ENCODE measurements at places on chromosomes 5 and 9.

GRCh38 chr5:181114844-181115778 is 15.9 kb downstream of the OR2V1 start:
- peaks cover 12% of the 10 kb centered on the region for H3K4me1 ChIP-seq
- DNase-seq, result peak; percentile 4
- H3K27ac ChIP-seq, result no peak overlapping the region
- peak overlapping the region; percentile 32 for H3K4me3 ChIP-seq
- H3K27me3 ChIP-seq, result peaks cover 74% of the 10 kb centered on the region

DNA sequence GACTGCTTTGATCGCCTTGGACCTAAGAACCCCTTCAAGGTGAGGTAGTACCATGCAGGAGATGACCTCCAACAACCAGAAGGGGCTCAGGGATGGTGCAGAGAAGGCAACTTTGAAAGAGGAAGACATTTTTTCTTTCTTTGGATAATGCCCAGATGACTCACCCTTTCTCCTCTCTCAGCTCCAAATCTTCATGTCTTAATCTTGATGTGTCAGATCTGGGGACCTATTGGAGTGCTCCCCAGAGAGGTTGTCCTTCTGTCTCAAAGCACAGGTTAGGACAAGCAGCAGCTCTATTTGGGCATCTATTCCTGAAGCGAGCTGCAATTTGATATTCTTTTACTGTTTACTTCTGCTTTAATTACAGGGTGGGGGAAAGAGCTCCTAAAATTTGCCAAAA is 229.9 kb upstream of the MAP3K1 start:
- H3K4me1 ChIP-seq, result peaks cover 38% of the 10 kb centered on the region
- no peak overlapping the region for H3K27ac ChIP-seq
- no peaks in the 10 kb centered on the region for H3K27me3 ChIP-seq
- no peak overlapping the region for H3K4me3 ChIP-seq
- no peak for DNase-seq
- H3K36me3 ChIP-seq, result no peaks in the 10 kb centered on the region

- no peak for DNase-seq
- no peaks in the 10 kb centered on the region for H3K27me3 ChIP-seq
- no peak overlapping the region for H3K4me3 ChIP-seq
- H3K36me3 ChIP-seq, result no peaks in the 10 kb centered on the region
- H3K27ac ChIP-seq, result no peak overlapping the region
Observed at GRCh38 chr9:87157366-87158031, 210.2 kb upstream of the GAS1 start.

GRCh38 chr9:134461426-134461982 is 135.2 kb downstream of the RXRA start:
- H3K4me1 ChIP-seq, result peaks cover 4% of the 10 kb centered on the region
- DNase-seq, result no peak
- H3K27me3 ChIP-seq, result peaks cover 11% of the 10 kb centered on the region

DNA sequence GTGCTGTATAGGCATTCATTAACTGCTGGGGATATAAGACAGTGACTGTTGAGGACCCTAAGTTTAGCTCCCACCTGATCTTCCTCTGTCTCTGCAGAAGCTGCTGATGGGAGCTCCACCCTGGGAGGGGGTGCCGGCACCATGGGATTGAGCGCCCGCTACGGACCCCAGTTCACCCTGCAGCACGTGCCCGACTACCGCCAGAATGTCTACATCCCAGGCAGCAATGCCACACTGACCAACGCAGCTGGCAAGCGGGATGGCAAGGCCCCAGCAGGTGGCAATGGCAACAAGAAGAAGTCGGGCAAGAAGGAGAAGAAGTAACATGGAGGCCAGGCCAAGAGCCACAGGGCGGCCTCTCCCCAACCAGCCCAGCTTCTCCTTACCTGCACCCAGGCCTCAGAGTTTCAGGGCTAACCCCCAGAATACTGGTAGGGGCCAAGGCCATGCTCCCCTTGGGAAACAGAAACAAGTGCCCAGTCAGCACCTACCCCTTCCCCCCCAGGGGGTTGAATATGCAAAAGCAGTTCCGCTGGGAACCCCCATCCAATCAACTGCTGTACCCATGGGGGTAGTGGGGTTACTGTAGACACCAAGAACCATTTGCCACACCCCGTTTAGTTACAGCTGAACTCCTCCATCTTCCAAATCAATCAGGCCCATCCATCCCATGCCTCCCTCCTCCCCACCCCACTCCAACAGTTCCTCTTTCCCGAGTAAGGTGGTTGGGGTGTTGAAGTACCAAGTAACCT is 22.1 kb downstream of the PCDHGC5 start:
- no peak for DNase-seq
- no peak overlapping the region for H3K4me3 ChIP-seq
- peaks cover 35% of the 10 kb centered on the region for H3K36me3 ChIP-seq

DNA sequence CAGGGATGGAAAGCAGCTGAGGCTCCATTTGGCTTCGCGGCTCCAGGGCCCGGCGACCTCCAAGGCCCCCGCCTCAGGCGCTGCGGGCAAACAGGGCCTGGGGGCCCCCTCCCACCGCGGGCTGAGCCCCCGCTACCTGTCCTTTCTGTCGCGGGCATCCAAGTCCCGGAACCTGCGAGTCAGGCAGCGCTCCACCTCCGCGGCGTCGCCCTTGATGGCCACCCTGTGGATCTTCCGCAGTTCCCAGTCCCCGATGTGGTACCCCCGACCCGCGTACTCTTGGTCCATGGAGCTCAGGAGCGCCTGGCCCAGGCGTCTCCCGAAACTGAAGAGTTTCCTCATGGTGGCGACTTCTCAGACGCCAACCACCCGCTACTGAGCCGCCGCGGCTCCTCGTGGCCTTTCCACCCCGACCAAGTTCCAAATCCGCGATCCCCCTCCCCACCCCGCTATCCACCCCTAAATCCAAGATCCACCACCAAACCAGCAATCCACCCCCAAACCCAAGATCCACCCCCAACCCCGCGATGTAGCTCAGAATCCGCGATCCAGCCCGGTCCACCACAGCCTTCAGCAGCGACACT is 86.5 kb upstream of the CCDC180 start:
- H3K27ac ChIP-seq, result peak overlapping the region; percentile 77
- peaks cover 71% of the 10 kb centered on the region for H3K27me3 ChIP-seq
- peaks cover 4% of the 10 kb centered on the region for H3K36me3 ChIP-seq
- DNase-seq, result no peak
- peak overlapping the region; percentile 86 for H3K4me3 ChIP-seq
- peaks cover 13% of the 10 kb centered on the region for H3K4me1 ChIP-seq

- peaks cover 6% of the 10 kb centered on the region for H3K4me1 ChIP-seq
- H3K4me3 ChIP-seq, result no peak overlapping the region
- no peak for DNase-seq
- no peak overlapping the region for H3K27ac ChIP-seq
- H3K36me3 ChIP-seq, result peaks cover 4% of the 10 kb centered on the region
Observed at GRCh38 chr5:6775571-6775970, 62.3 kb downstream of the TENT4A start.

DNA sequence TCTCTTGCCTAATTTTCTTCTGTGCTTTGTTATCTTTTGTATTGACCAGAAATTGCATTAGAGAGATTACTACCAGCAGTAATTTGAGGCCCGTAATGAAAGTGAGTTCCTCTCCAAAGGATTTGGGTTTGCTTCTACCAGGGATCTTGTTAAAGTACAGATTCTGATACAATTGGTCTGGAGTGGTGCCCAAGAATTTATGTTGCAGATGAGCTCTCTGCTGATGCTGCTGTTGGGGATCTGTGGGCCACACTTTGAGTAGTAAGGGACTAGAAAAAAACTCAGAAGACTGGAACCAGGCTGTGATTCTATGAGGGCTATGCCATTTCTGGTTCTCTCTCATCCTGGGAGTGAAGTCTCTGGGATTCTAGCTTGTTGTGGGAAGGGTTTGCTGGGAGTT is 192.2 kb downstream of the SEC61B start:
- no peaks in the 10 kb centered on the region for H3K36me3 ChIP-seq
- H3K27me3 ChIP-seq, result no peaks in the 10 kb centered on the region
- no peak for DNase-seq
- H3K4me3 ChIP-seq, result no peak overlapping the region

DNA sequence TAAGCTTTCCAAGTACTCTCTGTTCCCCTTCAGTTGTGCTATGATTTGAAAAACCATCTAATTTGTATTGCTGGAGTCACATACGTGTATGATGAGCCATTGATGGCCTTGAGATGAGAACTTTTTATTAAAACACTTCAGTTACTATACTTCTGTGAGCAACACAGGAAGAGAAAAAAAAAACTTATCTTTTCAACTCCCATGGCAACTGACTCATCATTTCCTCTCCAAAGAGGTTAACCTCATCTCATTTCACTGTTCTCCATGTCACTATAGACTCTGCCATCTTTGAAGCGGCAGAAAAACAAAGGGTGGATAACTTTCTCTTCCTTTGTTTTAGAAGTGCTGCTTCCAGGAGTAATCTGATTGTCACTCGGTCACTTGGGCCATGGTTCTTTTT is 104.3 kb upstream of the PCSK1 start:
- H3K27me3 ChIP-seq, result no peaks in the 10 kb centered on the region
- no peak overlapping the region for H3K27ac ChIP-seq
- peaks cover 3% of the 10 kb centered on the region for H3K36me3 ChIP-seq
- no peak for DNase-seq
- no peaks in the 10 kb centered on the region for H3K4me1 ChIP-seq
- no peak overlapping the region for H3K4me3 ChIP-seq

DNA sequence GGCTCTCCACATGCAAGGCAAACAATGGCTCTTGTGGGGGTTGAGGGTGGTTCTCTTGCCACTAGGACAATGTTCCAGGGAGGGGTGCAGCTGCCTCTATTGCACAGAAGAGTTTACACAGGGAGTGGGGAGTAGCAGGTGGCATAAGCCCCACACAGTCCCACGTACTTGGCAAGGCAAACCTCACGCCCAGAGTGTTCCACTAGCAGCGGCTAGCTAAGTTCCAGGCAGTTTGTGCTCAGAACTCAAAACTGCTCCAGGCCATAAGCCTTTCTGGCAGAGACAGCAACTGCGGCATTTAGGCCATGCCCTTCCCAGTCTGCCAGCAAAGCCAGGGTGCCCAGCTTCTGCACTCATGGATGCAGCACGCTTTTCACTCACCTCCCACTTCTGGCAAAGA is 29.0 kb upstream of the BTNL3 start:
- H3K4me3 ChIP-seq, result no peak overlapping the region
- H3K27ac ChIP-seq, result no peak overlapping the region
- peaks cover 33% of the 10 kb centered on the region for H3K27me3 ChIP-seq
- no peaks in the 10 kb centered on the region for H3K4me1 ChIP-seq
- no peak for DNase-seq

GRCh38 chr5:60699288-60699608 is 718 bp downstream of the DEPDC1B start:
- DNase-seq, result no peak
- H3K36me3 ChIP-seq, result no peaks in the 10 kb centered on the region
- H3K27ac ChIP-seq, result peak overlapping the region; percentile 93

DNA sequence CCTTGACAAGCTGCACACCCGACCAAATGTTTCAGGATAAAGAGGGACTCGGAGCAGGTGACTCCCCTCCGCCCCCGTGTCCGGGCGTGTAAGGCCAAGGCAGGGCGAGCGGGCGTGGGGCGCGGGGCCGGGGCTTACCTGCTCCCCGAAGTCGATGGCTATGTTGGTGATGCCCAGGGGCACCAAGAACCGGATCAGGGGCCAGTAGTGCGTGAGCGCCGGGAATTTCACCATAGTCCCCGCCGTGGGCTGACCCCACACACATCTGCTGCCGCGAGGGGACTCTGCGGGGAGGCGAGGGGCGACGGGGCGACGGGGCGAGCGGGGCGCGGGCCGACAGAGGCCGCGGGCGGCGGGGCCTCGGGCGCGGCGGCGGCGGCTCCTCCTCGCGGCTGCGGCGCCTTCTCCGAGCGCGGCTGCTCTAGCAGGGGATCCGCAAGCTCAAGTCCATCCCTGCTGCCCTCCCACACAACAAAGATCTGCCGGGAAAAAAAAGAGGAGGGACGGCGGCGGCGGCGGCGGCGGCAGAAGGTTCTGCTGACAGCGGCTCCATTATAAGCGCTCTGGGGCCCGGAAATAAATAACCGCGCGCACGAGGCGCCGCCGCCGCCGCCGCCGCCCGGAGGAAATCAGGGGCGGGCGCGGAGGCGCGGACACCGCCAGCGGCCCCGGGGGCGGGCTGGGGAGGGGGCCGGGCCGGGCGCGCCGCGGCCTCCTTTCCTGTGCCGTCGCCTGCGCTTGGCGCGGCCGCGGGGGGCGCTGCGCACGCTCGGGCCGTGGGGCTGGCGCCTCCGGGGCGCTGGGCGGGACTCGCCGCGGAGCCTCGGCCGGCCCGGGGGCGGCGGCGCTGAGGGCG is at the start of gene ANKH:
TSS of gene ANKH (minus strand) at position 565 of the 856 bp plus-strand sequence. CDS start at position 234, 331 bp downstream.
- peaks cover 16% of the 10 kb centered on the region for H3K4me1 ChIP-seq
- no peaks in the 10 kb centered on the region for H3K36me3 ChIP-seq
- H3K4me3 ChIP-seq, result peak within 1 kb of the TSS; percentile 88
- no peaks in the 10 kb centered on the region for H3K27me3 ChIP-seq
- peak within 1 kb of the TSS; percentile 94 for H3K27ac ChIP-seq

DNA sequence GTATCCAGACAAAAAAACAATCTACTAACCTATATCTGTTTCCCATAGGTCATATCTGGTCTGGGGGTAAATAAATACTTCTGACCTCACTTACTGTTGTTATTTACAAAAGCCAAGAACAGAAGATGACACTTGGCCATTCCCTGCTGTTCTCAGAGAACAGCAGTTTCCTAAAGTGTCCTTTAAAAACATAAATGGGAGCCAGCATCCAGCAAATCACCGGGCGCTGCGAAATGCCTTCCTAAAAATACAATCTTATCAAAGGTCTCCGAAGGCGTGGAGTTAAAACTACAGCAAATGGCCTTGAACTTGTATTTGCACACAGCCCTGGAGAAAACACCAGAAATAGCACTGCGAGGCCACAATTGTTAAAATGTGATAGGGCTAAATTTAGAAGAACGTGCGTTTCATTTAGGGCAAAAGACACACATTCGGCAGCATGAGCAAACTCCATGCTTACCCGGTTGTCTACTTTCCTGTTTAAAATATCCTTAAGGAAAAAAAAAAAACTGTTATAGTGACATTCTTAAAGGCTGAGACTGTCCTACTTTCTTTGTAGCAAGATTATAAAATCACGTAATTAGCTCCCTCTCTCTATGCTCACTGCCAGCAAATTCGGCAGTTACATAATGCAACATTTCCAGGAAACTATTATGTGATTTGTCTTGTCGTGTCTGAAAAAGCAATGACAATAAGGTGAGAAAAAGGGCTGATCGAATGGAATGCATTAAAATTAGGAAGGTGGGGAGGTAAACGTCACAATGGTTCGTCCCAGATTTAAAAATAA is 1.5 kb downstream of the NFIL3 start:
- H3K27ac ChIP-seq, result peak overlapping the region; percentile 98
- H3K36me3 ChIP-seq, result peaks cover 27% of the 10 kb centered on the region
- no peaks in the 10 kb centered on the region for H3K27me3 ChIP-seq
- H3K4me1 ChIP-seq, result peaks cover 38% of the 10 kb centered on the region

DNA sequence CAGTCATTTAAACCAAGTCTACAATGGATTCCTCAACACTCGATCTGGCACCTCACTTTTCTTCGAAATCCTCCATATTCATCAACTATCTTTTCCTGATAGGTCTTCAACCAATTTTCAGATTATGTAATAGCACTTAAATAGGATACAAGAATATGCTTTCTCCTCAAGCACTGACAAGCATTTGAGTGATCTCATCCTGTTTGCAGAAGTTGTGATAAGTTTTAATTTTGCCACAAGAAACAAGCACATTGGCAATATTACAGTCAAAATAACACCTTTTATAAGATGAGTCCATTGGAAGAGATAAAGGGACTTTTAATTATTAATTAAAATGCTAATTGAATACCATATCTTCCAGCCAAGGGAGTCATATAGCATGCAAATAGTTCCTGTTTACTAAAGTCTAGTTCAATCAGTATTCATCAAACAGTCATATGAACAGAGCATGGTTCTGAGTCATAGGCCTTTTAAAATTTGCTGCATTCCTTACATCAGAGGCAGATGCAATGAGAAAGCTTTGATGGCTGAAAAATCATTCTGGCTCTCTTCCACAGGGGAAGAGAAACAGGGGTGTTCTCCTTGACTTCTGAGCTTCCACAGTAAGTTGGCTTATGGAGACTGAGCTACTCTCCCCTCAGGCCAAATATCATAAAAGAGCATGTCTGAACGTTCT is 32.7 kb upstream of the ZCCHC9 start:
- H3K27me3 ChIP-seq, result no peaks in the 10 kb centered on the region
- H3K27ac ChIP-seq, result no peak overlapping the region
- H3K4me3 ChIP-seq, result no peak overlapping the region
- no peak for DNase-seq
